ENCODE measurements at places on chromosomes 13 and 19. TPM values are rescaled to one million over a fixed set of nuclear protein-coding genes. Genes with fewer than 3 reads are reported as not detected.
A peak's percentile ranks its signal among the peaks of the same experiment; 100 is the strongest.

The LRRC63 gene
- total RNA-seq = 0.38 TPM

The KIR2DL1 gene
- total RNA-seq = not detected

The OR7D2 gene
- not detected for total RNA-seq

The ODAD3 gene
- not detected for total RNA-seq

GRCh38 chr13:102152790-102153189, 249.1 kb downstream of the FGF14 start:
- DNase-seq = no peak

DNA sequence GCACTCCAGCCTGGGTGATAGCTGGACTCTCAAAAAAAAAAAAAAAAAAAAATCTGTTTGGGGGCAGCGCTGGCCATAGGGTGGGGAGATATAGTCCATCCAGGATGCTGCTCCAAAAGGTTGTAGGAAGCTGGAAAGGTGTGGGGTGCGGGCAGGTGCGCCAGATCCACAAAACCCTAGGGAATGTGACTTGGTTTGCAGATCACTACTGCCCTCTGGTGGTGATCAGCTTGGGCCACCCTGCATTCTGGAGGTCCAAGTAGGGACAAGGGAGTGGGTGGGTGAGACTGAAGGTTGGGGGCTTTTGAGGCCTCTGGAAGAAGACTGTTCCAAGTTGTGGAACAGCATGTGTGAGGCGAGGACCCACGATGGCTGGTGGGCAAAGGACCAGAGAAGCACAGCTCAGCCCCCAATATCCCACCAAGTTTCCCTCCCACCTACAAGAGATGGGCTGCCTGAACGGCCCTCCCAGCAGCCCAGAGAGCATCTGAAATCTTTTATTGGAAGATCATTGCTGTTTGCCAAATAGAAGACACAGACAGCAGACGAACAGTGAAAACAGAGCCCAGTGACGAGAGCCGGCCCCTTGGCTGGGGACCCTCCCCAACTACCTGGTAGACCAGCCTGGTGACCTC, 10.4 kb upstream of the TYK2 start:
- peak; percentile 74 for DNase-seq

GRCh38 chr19:41902594-41902993, 19.6 kb downstream of the ARHGEF1 start:
- no peak for DNase-seq

DNA sequence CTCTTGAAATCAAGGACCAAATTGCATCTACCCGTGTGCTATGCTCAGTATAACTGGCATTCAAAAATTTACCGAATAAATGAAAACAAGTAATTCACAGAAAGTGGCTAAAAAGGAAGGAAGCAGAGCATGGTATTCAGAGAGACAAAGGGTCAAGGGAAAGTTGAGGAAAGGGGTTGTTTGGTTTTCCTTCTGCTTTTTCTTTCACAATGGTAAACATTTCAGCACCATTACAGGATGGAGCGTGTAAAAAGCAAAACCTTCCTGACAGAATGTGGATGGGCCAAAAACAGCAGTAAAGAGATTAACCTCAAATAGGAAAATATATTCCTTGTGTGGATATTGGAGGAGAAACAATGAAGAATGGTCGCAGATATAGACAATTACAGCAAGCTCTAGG, 14.8 kb downstream of the DIAPH3 start:
- no peak for DNase-seq

DNA sequence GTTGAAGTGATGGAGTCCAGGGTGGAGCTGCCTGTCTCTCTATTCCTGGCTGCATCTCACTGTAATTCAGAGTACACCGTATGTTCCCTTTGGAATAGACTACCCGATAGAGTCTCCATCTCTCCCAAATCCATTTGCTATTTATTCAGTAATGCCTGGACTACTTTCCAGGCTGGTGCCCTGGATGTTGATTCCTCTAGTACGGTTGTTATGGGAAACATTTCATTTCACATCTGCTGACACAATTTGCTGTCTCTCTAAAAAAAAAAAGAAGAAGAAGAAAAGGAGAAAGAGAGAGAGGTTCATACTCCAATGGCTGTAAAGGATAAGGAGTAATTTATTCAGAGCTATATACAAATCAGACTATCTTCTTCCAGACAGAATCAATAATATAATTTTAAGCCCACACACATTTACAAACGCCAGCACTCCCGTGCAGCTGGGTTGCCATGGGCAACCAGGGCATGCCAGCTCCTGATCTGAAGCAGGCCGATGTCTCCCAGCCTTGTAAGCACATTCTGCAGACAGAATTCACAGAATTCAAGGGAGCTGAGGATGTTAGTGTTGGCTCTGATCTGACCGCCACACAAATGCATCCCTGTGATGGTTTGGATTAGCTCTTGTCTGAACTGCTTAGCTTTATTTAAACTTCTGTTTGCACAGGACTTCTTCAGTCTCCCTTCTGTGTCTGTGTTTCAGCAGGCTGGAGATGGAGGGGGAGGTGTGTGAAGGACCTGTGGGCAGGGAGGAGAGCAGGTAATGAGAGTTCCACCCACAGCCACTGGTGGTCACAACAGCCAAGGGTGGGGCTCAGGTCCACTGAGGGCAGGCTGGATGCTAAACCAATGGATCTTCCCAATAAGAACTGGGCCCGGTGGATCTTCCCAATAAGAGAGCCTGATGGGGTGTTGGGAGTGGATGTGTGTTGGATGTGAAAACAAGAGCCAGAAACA, 66.0 kb downstream of the TEX26 start:
- DNase-seq = no peak

- DNase-seq = no peak
These were observed 875.0 kb downstream of the SLITRK1 start for GRCh38 chr13:83007226-83007625.

- DNase-seq = no peak
These were observed 11.2 kb downstream of the EGLN2 start for GRCh38 chr19:40810160-40810559.

DNA sequence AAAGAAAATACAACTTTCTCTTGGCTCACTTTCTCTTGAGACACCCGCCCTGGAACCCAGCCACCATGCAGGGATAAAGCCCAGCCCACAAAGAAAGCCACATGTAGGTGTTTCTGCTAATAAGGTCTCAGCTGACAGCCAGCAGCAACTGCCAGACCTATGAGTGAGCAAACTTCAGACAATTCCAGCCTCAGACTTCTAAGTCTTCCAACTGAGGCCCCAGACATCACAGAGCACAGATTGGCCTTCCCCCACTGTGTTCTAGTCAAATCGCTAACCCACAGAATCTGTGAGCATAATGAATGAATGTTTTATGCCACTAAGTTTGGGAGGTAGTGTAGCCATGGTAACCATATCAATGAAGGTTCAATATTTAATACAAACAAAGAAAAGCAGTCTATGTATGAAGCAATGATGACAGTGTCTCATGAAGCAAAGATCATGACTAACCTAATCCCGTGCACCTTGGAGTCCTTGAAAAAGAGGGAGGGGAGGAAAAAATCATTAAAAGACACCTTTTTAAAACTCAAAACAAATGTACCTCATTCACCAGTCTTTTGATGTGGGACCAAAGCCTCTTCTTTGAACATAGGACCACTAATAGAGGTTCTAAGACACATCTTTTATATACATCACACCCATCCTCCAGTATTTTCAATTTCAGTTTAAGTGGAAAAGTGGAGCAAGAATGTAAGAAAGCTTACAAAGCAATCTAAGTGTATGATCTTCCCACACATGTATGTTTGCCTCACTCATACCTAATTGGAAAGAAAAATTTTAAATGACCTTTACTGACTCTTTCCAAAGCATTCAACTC, 6.2 kb downstream of the MRPS31 start:
- DNase-seq = no peak

- no peak for DNase-seq
These were observed 58.3 kb downstream of the CACNA1A start for GRCh38 chr19:13447978-13448377.

DNA sequence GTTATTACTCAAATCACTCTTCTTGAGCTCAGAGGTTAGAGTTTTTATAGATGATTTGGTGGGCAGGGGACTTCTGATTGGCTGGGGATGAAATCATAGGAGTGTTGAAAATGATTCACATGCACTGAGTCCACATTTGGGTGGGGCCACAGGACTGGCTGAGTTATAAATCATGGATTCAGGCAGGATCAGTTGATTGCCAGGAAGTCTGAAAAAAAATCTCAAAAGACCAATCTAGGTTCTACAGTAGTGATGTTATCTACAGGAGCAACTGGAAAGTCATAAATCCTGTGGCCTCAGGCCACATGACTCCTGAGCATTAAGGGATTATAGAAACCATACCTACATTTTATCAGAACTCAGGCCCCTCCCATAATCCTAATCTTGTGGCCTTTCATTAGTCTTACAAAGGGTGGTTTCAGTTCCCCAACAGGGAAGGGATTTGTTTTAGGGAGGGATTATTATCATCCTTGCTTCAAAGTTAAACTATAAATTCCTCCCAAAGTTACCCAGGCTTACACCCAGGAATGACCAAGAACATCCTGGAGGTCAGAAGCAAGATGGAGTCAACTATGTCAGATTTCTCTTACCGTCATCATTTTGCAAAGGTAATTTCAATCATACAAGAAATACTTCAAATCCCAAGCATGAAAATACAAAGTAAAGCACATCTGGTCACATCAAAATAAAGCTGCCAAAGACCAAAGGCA, 5.6 kb upstream of the CCDC70 start:
- peak; percentile 12 for DNase-seq

DNA sequence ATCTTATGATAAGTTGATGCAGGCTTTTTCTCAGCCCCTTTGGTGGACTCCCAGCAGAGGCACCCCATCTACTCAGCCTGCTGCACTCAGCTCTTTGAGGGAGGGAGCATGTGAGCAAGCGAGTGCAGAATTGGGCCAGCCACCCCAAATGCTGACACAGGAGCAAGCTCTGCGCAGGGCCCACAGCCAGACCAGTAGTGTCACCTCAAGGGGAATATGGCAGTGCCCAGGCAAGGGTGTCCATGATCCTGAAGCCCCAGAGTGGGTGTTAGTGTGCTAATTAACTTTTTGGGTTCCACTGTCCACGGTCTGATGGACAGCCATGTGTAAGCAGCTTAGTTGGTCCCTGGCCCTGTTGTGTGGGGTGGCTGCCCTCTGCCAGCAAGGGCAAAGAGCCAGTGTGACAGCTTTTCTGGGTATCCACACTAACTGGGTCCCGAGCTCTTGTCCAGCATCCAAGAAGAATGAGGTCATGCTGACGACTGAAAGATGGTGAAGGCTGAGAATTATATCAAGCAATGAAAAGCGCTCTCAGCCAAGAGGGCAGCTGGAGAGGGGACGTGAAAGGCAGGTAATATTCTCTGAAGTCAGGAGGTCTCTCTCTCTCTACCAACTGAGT, 898.3 kb upstream of the PCDH9 start:
- DNase-seq = no peak

DNA sequence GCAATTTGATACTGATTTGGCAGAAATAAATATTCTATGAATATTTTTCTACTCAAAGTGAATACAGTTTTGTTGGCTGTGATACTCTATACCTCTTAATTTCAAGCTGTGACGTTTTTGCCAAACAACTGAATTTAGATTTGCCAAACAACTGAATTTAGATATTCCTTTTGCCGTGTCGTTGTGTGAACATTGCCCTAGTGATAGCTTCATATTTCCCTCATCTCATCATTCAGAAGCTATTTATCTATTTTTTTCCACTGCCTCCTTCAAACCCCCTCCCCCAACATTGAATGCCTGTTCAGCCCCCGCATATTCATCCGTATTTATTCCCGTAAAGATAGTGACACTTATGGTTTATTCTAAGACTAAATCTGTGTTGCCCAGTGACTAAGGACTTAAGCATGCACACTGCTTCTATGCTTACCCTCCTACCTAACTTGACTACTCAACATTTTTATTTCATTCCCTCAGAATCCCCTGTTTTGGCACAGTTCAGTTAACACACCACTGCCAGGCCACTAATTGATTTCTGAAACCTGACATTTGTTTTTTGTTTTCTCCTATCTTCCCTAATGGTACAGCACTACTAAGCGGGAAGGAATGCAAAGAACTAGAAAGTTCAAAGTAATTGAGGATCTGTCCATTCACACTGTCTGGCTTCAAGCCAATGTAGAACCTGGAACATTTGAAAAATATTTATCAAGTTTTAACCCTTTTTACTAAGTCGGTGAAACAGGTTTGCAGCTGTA, 2.8 kb upstream of the KLF5 start:
- no peak for DNase-seq

- DNase-seq = no peak
These were observed 36.8 kb upstream of the CYP2S1 start for GRCh38 chr19:41156207-41156606.

- DNase-seq = peak; percentile 97
These were observed at the start of gene IZUMO4 for GRCh38 chr19:2096480-2097202. Gene IZUMO4, plus strand, starts transcription at chr19:2096915. Its CDS starts 31 bp downstream, at chr19:2096946.

- no peak for DNase-seq
These were observed 1.2 kb upstream of the TRIM13 start for GRCh38 chr13:49995625-49996101.

- DNase-seq = no peak
These were observed 97.3 kb downstream of the GGACT start for GRCh38 chr13:100491164-100491842.

DNA sequence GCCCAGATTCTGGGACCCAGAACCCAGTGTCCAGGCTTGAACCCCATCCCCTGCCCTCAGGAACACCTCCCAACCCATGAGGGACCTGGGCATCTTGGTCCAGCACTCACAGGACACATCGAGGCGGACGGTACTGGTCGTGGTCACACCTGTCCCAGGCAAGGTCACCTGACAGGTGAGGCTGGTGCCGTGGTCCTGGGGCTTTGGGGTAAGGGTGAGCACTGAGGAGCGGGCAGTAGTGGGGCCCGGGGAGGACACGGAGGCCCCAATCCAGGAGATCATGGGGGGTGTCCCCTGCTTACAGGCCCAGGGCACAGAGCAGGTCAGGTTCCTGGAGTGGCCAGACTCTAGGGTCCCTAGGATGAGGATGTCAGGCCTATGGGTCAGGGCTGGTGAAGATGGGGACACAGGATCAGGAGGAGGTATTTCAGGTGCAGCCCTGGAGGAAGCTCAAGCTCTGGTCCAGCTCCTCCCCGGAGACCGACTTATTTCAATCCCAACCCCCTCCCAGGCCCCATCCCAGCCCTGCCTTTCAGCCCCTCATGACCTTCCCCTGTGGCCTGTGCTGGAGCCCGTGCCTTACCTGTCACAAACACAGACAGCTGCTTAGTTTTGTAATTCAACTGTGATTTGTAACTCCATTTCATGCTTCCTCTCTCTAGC, 772 bp downstream of the SIGLEC8 start:
- DNase-seq = no peak

- DNase-seq = no peak
These were observed 291.6 kb downstream of the KLF12 start for GRCh38 chr13:73842626-73843025.

GRCh38 chr19:8673276-8673891, 25.2 kb downstream of the ACTL9 start:
- no peak for DNase-seq

DNA sequence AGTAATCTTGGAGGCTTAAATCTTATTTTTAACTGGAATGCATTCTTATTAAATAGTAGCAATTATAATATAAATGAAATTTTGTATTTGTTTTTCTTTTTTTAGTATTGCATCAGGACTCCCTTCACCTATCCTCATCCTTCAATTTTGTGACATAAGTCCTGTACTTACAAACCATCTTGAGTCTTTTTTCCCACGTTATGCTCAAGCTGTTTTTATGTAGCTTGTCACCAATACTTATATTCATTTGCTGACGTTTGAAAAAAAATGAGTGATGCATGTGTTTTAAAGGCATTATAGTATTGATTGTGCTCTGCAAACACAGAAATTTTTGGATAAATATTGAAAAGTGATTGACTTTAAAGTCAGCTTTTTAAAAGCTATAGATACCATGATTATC, 888 bp downstream of the GPR18 start:
- DNase-seq = no peak
